Activated T-cell treated with anti-CD3 and anti-CD28 coated beads, Interleukin-2, amount 50 U/mL, for 4 hours (primary cell): ENCODE measurements at places on chromosomes 1 and 21.

GRCh38 chr21:39124681-39125251, 58.5 kb downstream of the PSMG1 start:
- DNase-seq = no peak

DNA sequence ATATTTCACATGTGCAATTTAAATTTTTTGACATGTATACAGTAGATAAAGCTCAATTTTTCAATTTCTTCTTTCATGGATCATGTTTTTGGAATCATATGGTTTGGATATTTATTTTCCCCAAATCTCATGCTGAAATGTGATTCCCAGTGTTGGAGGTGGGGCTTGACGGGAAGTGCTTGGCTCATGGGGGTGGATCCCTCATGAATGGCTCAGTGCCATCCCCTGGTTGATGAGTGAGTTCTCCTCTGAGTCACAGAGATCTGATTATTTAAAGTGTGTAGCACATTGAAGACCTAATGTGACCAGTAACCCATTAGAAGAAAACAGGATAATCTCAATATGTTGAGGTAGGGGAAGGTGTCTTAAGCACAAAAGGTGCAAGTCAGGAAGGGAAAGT, 9.1 kb upstream of the IFI16 start:
- no peak for DNase-seq

- no peak for DNase-seq
These were observed 86.3 kb downstream of the NKAIN1 start for GRCh38 chr1:31153423-31153822.

GRCh38 chr1:177163844-177164379, 600 bp downstream of the ASTN1 start:
- no peak for DNase-seq

GRCh38 chr1:85289848-85290335, 13.5 kb upstream of the BCL10 start:
- DNase-seq = no peak

DNA sequence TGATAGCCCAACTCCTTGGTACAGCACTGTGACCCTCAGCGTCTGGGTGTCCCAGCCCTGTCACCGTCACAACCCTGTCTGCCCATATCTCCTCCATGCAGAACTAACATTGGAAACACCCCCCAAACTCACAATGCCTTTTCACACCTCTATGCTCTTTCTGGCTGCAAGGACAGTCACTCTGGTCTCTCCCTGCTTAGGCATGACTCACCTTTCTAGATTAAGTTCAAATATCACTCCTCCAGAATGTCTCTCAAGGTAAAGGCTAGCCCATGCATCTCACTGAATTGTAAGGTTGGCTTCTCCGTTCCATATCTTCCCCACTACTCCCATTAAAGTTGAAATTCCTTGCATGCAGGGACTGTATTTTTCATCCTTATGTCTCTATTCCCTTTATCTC, 17.0 kb upstream of the CAPN8 start:
- DNase-seq = no peak

- DNase-seq = no peak
These were observed 122.4 kb downstream of the TOMM20 start for GRCh38 chr1:235006132-235006721.

GRCh38 chr1:37667023-37667671, 25.2 kb upstream of the CDCA8 start:
- no peak for DNase-seq

DNA sequence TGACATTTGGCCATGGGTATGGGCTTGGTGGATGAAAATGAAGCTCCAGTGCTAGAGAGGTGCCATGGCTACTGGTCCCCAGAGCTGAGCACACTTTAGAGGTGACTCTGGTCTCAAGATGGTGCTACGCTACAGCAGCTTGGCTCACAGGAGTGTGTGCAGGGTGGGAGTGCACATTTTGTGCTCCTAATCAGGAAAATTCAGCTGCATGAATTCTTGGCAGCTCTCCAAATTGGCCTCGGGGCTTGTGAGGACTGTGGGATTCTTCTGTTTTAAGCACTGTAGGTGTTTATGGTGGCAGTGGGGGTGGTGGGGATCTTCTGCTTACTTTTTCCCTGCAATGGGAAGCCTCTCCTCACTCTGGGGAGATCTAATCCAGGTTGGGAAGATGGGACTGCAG, 17.3 kb upstream of the TIPRL start:
- no peak for DNase-seq

GRCh38 chr1:214850432-214851050, 232.0 kb upstream of the KCNK2 start:
- no peak for DNase-seq

DNA sequence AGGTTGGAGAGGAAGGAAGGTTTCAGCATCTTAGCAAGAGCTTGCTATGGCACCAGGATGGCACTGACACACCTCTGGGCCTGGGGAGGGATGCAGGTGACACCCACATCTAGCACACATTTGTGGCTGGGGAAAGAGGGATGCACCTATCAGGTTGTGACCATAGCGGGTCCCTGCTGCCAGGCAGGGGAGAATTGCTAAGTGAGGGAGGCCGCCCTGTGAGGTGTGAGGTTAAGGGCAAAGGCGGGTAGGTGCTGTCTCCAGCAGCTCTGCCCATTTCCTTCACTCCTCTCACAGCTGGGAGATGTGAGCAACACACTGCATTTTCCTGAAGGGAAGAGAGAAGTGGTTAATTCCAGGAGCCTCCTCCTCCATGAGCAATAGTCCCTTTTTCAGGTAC, 83.2 kb upstream of the TLR5 start:
- DNase-seq = no peak

- no peak for DNase-seq
These were observed 65.7 kb upstream of the CNTN2 start for GRCh38 chr1:204977318-204977717.

DNA sequence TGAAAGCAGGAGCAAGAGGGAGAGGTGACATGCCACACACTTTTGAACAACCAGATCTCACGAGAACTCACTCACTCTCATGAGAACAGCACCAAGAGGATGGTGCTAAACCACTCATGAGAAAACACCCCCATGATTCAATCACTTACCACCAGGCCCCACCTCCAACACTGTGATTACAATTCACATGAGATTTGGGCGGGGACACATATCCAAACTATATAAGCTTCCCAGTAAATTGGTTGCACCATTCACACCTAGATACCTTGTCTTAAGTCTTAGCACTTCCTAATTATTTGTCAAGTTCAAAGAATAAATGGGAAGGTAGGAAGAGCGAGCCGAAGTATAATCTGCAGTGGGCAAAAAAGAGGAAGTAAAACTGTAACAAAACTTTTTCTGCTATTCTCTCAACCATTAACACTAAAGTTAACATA, 34.3 kb downstream of the AMY1C start:
- no peak for DNase-seq

GRCh38 chr1:240658312-240658960, 46.5 kb upstream of the GREM2 start:
- DNase-seq = no peak

DNA sequence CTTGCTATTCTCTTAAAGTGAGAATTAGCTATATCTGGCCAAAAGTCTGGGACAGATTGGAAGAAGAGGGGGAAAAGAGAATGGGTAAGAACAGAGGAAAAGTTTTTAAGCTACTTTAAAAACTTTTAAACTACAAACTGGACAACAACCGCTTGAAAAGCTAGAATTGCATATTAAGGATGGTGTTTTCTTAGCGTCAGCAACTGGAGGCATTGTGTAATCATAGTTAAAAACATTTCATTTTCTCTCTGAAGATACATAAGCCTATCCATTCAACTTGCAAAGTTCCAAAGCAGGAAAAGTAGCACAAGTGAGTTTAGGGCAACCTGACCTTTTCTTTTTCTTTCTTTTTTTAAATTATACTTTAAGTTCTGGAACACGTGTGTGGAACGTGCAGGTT, 10.9 kb downstream of the PBX1 start:
- DNase-seq = no peak

GRCh38 chr1:96002969-96003964, 718.3 kb upstream of the PTBP2 start:
- DNase-seq = no peak

DNA sequence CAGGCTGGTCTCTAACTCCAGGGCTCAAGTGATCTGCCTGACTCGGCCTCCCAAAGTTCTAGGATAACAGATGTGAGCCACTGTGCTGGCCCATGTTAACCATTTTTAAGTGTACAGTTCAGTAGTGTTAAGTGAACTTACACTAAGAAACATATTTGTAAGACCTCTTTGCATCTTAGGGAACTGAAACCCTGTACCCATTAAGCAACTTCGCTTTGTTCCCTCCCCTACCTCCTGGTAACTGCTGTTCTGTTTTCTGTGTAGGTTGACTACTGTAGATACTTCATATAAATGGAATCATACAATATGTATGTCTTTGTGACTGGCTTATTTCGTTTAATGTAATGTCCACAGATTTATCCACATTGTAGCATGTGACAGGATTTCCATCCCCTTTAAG, 11.0 kb downstream of the NUDC start:
- no peak for DNase-seq

DNA sequence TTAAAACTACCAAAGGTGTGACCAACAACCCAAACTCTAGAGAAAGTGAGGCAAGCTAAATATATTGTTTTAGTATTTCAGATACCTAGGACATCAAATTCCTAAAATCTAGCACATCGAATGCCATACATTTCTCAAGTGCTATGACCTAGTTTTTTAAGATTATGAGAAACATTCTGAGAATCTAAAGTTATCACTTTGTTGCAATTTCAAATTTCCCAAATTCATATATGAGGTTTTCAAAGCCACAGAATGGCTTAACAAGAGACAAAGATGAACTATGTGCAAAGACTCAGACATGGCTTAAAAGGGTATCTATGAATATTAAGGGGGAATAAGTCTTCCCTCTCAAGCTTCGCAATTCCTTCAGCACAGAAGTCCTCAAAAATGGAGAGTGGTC, 6.8 kb downstream of the SCYL3 start:
- no peak for DNase-seq

DNA sequence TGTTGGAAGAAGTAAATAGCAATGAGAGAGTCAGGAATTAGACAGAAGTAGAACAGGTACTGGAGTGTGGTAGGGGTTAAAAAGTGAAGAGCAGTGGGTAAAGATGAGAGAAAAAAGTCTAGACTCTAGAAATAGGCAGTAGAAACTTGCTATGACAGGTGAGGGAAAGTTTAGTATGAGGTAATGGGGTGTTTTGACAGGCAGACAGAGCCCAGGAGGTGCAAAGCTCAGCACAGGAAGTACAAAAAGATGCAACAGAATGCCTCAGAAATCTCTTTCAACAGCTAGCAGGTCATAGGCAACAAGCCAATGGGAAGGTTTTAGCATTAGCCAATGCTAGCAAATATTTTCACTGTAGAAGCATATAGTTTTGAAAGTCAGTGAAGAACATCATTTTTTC, 319.1 kb upstream of the SGIP1 start:
- no peak for DNase-seq

DNA sequence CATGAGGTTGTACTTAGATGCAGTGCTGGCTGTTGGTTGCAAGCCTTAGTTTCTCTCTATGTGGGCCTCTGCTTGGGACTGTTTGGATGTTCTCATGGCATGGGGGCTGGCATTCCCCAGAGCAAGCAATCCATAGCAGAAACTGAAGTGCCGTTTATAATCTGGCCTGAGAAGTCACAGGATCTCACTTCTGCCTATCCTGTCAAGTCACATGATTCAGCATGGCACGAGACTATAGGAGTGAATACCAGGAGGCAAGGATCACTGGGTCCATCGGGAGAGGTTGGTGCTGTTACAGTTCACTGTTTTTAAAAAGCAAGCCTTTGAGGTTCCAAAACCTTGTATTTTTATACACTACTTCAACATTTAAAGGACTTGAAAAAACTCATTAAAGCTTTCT, 16.7 kb downstream of the COLGALT2 start:
- DNase-seq = no peak

GRCh38 chr1:198520524-198521254, 19.8 kb downstream of the ATP6V1G3 start:
- DNase-seq = no peak

DNA sequence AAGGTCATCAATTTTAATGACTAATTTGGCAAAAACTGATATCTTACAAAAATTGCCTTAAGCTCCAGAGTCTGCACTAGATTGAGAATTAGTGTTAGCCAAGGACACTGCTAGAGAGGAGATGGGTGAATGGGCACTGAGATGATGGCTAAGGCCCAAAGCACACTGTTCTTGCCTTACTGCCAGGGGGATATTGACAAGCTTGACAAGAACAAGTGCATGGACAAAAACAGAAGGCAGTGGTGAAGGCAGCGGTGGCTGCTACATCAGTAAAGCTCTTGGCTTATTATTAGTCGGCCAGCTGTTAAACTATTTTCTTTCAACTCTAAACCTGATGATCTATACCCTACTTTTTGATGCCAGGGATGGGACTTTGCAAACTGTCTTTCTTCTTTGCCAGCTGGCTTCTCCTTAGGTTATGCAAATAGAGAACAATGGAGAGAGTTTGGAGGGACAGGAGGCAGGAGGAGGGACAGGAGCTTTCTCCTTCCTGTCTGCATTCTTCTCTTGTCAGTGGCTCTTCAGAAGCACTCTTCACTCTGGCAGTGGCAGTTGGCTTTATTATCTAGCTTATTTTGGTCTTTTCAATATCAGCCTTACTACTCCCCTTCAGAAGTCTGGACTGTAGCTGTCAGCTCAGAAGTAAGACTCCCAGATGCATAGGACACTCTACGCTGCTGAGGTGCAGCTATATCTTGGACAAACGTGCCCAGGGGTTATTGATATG, 853.5 kb upstream of the TMPRSS15 start:
- no peak for DNase-seq

DNA sequence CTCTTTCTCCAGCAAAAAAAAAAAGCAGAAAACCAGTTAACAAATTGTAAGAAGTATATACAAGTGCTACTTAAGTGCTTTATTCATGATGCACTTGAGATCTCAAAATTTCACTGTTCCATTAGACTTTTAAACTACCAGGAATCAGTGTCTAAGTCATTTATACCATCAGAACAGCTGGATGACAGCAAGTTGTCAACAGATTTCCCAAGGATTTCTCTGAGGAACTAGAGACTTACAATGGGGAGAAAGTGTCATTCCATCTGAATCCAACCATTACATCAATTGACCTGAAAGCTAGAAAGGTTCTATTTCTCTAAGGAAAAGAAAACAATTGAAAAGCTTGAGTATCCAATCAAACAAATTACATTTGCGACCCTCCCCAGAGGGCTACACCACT, 43.8 kb downstream of the USH2A start:
- no peak for DNase-seq

DNA sequence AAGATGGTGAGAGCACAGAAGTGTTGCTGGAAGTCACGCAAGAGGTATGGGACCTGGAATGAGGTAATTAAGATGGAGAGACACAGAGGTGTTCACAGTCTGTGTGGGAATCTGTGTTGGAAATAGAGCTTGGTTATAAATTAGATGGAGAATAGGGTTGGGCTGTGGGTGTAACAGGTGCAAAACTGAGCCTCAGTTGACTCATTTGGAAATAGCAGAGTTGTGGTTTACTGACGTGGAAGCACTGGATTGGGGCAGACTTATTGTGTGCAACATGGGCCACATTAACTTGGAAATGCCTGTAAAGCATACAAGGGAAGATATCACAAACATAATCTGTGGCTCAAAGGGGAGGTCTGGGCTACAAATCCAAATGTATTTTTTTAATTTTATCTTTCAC, 13.0 kb downstream of the CAMSAP2 start:
- DNase-seq = no peak
